ENCODE measurements at places on chromosomes 6 and 20. TPM values are rescaled to one million over a fixed set of nuclear protein-coding genes. Genes with fewer than 3 reads are reported as not detected.

Gene MMS22L
- 7.6 TPM for total RNA-seq

DNA sequence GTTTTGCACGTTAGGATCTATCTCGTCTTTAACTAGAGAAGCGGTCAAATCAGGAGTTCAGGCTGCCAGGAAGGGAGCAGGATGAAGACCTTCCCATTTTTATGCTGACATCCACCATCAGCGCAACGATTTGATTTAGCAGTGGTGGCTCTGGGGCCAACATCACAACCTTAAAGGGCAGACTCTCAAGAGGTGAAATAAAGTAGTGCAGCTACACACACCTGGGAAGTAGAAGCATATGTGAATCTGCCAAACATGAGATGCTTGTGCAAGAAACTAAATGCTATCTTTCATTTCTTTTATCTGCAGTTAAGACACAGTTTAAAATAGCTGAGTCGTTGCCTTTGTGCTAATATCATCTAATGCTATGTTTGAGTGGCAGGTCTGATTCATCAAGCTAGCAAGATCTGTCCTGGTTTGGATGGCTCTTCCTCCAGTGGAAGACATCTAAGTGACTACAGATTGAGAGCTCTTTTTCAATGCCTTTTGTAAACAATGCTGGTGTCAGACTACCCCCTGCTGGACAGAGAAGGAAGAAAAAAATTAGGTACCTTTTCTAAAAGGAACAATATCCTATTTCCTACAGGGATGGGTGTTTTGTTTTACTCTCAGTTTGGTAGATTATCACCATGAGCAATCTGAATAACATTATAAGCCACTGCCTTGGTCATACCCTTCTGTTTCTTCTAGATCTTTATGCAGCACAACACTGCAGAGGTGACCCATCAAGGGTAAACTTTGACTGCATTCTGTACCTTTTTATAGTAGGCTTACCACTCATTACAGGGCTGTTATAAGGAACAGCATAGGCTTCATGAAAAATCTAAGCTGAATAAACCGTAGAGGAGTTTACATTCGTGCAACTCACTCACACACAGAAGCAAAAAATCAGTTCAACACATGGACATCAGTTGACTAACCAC lies 171.6 kb upstream of the FBXL4 start:
- no peak for DNase-seq

- no peak for DNase-seq
Observed at GRCh38 chr20:16360668-16361067, 212.6 kb downstream of the KIF16B start.

GRCh38 chr20:25083773-25084625 lies 2.1 kb upstream of the VSX1 start:
- DNase-seq = no peak

- DNase-seq = no peak
Observed at GRCh38 chr6:46184114-46184513, 13.3 kb upstream of the ENPP5 start.

DNA sequence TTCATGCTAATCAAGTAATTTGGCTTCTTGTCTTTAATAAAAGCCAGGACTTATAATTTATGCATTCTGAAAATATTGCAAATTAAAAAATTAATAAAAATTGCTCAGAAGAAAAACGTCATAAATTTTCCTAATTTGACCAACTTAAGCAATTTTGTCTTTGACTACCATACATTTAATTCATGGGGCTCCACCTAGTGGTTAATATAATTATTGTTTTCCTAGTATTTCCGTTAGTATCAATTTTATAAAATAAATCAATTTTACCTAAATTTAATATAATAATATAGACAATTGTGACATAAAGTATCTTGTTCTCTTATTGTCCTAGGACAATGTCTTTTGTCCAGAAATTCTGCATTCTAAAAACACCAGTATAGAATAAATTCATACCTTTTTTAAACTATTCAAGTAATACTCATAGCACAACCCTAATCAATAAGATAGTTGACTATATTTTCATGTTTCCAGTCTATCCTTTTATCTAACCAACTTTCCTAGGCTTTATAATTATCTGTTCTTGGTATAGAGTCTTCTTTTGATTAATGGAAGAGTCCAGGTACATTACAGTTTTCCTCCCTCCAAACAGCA lies 319.9 kb downstream of the TRDN start:
- no peak for DNase-seq

GRCh38 chr6:34065466-34066217 lies 80.2 kb downstream of the GRM4 start:
- no peak for DNase-seq

DNA sequence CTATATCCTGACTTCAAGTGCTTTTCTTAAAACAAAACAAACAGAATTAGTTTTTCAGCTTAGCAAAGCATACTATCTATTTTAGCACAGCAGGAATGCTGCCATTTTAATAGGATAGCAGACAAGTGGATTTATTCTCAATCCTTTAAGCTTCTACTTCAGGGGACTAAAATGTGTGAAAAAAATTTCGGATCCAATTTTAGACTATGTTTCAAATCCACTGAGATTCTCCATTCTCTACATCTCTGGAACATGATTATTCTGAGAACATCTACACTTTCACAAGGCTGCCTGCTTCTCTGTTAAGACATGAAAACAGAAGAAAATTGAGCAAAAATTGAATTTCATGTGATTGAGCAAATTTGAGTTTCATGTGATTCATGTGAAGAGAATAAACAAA lies 1321.3 kb downstream of the HACE1 start:
- DNase-seq = no peak

DNA sequence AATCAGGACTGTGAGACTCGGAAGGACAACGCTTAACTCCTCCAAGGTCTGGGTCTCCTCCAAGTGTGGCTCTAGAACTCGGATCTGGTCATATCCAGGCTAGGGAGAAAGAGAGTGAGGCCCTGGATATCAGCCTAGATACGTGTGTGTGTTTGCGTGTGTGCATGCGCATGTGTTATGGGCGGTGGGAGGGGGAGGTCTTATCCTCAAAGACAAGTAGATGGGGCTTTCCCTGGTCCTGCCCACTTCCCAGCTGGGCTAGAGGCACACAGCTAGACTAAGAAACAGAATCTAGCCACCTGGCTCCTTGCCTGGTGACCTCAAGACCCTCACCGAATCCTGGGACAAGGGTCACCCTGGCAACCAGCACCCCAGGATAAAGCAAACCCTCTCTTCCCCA lies 13.2 kb downstream of the CPNE5 start:
- DNase-seq = no peak

DNA sequence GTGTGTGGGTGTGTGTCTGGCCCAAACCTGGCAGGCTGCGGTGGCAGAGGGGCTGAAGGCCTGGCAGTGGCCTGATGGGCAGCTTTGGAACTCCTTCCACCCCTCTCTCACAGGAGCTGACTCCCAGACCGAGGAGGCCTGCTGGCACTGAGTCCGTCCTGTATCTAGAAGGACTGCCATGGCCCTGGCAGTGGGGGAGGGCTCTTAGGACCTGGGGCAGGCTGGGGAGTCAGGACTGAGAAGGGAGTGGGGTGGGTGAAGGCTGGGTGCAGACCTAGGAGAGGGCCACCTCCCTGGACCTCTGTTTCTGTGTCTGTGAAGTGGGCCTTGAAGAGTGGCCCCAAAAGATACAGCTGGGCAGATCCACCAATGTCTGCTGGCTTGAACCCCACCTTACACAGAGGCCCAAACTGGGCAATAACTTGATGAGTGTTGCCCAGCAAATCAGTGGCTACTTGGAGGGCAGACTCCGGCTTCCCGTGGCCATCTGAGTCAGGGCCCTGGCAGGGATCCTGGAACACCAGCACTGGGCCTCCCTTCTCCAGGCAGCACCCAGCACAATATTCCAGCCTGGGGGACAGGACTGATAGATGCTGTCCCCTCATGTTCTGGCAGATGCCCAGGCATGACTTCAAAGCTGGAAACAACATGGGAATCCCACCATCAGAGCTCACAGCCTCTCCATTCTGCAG lies 46.7 kb upstream of the BLCAP start:
- DNase-seq = no peak

Data from chondrocyte (in vitro differentiated cells).